CD4-positive, alpha-beta T cell treated with Interleukin-4 for 1 hour (primary cell): ENCODE measurements at places on chromosomes 2 and 18.

GRCh38 chr2:121284463-121285449, at the start of gene TFCP2L1:
TFCP2L1 (minus strand) TSS chr2:121285202; CDS start chr2:121285109, 93 bp downstream.
- no peak for DNase-seq

DNA sequence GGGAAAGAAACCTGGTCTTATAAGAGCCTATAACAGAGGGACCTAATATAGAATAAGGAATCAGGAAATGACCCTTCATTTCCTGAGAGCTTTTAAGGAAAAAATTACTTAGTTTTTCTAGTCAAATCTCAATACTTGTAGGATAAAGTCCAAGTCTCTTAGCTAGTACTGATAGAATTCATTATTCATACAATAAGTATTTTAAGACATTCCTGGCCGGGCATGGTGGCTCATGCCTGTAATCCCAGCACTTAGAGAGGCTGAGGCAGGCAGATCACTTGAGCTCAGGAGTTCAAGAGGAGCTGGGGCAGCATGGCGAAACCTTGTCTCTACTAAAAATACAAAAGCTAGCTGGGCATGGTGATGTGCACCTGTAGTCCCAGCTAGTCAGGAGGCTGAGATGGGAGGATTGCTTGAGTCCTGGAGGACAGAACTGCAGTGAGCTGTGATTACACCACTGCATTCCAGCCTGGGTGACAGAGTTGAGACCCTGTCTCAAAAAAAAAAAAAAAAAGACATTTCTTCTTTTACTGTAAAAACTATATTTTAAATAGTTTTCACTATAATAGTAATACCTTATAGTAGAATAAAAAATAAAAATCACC, 3.2 kb downstream of the RAB3GAP1 start:
- DNase-seq, result no peak

GRCh38 chr2:20649976-20650375, 922 bp downstream of the HS1BP3 start:
- no peak for DNase-seq

DNA sequence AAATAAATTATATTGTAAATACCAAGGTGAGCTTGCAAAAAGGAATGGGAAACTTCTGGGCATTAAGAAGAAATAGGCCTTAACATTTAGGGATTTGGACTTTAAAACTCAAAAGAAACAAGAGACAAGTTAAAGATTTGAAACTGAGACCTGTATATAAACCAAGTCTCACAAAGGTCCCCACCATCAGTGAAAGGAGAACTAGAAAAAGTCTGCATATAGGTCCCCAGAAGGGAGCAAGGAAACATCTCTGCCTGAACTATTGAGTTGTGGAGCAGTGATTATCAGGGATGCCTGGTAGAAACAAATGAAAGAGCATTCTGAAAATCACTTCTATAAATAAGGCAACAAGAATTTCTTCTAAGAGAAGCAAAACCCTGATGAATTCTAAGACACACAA, 30.5 kb upstream of the ITGAV start:
- DNase-seq, result no peak
